ENCODE measurements at places on chromosomes 1 and 21.

DNA sequence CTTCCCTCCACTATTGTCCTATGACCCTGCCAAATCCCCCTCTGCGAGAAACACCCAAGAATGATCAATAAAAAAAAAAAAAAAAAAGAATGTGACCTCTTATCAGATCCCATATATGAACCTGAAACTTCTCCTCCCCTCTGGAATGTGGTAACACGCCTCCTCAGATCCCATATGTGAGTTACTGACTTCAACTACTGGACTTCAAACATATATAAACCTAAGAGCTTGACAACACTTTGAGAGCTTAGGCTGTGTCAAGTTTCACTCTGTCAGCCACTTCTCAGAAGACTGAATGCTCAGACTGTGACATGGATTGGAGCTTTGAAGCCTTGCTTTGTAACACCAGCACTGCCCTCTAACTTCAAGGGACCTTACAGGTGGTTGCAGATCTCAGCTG is 148.4 kb downstream of the COP1 start:
- DNase-seq: no peak

GRCh38 chr1:2143814-2144500 is 50.6 kb downstream of the FAAP20 start:
- DNase-seq: no peak

DNA sequence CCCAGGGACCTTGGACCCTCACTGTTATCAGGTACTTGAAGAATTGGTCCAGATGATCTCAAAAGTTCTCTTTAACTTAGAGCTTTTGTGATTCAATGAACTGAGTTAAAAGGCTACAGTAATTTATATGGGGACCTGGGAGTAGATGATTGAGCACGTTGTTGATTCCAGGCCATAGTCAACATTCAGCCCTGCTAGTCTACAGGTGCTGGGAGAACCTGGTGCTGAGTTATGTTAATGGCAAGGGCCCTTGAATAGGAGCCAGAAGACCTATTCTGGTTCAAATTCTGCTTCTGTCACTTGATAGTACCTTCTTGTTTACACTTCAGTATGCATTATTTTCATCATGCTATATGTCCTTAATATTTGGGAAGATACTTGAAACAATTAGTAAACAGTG is 11.2 kb downstream of the DYRK3 start:
- DNase-seq: no peak

DNA sequence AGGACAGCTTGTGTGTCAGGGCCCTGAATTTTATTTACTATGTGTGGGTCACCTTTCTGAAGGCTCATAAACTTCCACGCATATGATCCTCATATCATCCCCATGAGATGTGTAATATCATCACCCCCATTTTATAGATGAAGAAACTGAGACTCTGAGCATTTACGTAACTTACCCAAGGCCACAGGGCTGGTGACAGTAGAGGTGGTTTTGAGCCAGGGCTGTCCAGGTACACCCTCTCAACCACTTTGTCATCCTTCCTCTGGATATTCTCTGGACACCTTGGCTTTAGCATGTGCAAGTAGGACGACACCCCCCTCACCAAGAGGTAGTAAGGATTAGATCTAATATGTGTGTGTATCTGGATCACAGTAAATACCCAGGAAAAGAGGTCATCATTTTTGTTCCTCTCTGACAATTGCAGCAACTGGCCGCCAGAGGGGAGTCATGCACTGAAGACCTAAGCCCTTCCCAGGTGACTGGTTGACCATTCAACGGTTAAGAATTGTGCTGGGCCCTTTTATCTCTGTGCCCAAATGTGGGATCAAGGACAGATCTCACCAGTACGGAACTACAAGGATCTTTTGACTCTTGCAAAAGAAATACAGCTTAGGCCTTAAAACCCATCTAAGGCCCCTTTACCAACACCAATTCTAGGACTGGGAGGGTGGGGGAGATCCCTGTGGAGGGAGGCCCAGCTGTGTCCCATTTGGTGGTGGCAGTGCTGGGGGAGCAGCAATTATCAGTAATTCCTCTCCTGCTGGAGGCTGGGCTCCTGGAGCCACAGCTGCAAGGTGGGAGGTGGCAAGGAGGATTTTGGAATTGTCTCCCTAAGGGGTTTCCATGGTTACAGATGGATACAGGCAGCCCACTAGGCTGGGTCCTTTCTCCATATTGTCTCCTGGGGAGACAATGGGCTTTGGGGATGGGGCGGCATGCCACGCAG is 13.7 kb upstream of the E2F2 start:
- DNase-seq: peak; percentile 78

DNA sequence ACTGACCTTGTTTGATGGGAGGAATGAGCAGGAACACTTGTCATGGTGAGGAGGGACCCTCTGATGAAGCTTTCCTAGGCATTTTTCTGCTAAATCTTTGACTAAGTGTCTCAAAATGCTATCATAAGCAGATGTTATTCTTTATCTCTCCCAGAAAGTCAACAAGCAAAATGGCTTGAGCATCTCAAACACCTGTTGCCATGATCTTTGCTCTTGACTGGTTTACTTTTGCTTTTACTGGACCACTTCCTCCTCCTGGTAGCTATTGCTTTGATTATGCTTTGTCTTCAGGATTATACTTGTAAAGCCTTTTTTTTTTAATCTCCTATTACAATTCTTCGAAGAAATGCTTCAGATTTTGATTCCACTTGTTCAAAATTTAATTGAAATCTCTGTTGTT is 157.4 kb downstream of the GPR52 start:
- no peak for DNase-seq

GRCh38 chr21:38839328-38840286 is 33.9 kb downstream of the ETS2 start:
- DNase-seq: peak; percentile 56

DNA sequence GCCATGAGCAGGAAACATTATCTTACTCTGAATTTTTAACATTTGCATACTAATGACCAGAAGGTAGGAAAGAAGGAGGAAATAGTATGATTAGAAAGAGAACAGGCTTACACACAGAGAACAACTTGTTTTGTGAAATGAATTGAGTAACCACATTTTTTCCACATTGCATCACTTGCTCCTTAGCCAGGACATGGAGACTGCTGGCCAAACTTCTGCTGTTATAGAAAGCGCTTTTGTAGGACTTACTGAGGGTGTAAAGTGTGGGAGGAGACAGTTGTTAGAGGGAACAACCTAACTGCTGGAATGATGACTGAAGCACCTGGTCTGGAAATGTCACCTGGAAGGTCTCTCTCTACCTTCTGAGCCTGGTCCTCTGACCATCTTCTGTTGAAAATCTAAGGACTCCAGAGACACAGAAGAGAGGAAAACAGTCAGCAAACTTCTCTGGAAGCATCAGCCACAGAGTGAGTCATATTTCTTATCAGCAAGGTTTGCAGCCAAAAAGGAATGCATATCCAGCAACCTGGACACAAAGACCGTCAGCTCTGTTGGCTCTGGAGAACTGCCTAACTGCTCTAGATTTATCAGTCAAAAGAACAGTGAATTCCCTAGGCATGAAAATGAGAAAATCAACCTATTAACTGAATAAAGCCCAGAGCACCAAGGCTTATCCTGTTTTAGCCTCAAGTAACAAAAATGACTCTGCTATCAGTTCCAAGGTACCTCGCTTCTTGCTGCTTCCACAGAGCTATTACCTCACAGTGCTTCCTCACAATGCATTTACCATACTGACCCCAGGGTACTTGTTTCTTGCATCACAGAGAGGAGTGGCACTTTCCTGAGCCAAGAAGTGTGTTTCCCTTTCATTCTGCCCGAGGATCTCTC is 88.0 kb upstream of the SLFNL1 start:
- DNase-seq: peak; percentile 79

DNA sequence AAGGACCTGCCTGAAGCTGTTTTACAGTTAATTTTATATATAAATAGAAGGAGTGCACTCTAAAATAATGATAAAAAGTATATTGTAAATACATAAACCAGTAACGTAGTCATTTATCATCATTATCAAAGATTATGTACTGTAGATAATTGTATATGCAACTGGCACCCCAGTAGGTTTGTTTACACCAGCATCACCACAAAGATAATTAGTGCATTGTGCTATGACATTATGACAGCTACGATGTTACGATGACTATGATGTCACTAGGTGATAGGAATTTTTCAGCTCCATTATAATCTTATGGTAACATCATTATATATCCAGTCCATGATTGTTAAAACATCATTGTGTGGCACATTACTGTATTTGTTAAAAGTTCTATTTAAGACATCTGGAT is 185.2 kb downstream of the LBR start:
- no peak for DNase-seq

DNA sequence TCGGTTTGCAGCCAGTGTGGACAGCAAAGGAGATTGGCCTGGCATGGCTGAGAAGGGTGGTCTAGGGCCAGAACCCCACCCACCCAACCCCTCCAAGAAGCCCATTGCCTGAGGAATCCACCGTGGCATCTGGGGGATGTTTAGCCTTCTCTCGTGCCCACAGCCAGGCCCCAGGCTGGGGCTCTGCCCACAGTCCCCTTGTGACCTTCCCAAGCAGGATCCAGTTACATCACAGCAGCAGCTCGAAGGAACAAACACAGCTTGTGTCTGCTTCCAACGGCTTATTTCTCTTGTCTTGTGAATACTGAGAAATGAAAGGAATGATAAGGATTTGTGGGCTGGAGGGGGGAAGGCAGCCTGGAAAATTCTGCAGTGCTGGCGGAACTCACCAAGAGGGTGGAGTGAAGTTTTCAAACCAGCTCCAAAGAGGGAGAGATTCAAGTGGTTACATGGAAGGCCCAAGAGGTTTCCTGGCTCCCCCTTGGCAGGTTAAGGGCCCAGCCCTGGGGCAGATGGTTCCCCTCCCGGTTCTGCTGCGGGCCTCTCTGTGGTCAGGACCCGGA is 61.6 kb downstream of the DHRS3 start:
- DNase-seq: peak; percentile 91

DNA sequence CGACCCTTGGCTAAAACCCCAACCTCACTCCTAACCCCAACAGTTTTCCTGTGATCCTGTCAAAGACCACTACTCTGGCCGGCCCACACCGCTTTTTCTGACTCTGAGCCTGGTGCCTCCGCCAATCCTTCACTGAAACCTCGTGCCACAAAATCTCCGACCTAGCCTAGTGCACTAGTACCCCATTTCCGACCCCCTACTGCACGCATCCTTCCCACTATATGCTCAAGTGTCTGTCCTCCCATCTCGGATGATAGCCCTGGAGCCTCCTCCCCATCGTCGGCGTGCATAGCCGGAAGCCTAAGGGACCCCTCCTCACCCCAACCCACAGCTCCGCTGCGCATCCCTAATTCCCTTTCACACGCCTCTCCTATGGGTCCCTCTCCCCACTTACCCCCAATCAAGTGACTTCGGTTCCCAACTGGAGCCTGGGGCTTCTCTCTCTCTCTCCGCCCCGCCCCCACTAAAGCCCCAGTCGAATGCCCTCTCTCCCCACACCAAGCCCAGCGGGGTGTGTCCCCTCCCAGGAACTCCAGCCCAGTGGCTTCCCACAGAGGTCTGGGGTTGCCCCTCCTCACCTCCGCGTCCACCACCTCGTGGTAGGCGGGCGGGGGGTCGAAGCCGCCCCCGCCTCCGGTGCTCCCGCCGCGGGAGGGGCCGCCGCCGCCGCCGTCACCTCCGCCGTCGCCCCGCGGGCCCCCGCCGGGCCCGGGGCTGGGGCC is 791 bp downstream of the USP24 start:
- DNase-seq: peak; percentile 57

DNA sequence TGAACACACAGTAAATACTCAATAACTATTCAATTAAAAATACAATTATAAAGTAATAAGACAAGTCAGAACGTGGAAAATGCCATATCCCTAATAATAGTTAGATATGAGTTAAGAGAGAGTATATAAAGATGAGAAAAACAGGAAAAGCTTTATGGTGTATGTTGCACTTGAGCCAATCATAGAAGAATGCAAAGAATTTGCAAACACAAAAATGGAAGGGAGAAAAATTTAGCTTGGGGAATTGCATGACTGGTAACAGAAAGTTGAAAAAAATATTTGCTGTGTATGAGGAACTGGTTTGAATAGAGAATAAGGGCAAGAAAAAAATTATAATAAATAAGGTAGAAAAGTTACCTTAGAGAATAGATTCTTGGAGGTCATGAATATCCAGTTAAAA is 739.6 kb upstream of the CXADR start:
- DNase-seq: peak; percentile 22

DNA sequence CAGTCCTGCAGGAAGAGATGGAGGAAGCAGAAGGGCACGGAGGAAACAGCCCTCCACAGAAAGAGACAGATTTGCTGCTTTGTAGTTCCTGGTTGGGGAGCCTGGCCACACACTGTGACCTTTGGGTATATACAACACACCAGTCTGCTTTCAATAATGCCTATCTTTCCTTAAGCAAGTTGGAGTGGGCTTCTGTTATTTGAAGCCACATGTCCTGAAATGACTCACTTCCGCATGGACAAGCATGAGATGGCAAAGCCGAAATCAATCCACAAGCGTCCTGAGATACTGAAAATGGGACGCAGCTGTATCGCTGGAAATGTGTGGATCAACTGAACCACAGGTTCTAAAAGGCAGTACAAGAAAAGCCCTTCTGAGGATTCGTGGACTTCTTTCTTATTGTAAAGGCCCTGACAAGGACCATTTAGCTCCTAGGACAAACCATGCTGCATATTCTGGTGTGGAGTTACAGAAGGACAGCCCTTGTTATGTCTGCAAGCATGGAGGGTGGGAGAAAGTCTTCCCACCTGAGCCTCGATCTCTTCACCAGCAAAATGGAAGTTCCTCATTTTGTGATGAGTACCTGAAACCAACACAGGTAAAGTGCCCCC is 22.7 kb upstream of the FHAD1 start:
- no peak for DNase-seq

- DNase-seq: no peak
Observed at GRCh38 chr1:221630236-221630635, 111.7 kb downstream of the DUSP10 start.

GRCh38 chr1:8193840-8194406 is 124.0 kb upstream of the SLC45A1 start:
- DNase-seq: no peak

DNA sequence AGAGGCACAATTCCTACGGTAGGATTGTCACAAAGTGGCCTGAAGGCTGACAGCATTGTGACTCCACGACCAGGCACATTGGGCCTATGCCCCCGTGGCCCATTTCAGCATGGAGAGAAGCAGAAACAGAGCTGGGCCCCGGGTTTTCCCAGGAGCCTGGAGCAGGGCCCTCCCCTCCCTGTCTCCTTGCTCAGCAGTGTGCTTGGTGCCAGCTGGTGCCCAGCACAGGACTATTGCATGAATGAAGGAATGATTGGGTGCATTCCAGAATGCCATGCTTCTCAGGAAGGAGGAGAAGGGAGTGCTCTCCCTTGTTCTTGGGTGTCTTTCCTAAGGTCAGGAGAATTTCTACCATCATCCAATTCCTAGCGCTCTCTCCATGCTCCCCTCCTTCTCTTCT is 33.7 kb downstream of the IER5 start:
- DNase-seq: no peak
